T-helper 17 cell (primary cell): ENCODE measurements at places on chromosomes 2 and 18. TPM values are rescaled to one million over a fixed set of nuclear protein-coding genes. Genes with fewer than 3 reads are reported as not detected.

DNA sequence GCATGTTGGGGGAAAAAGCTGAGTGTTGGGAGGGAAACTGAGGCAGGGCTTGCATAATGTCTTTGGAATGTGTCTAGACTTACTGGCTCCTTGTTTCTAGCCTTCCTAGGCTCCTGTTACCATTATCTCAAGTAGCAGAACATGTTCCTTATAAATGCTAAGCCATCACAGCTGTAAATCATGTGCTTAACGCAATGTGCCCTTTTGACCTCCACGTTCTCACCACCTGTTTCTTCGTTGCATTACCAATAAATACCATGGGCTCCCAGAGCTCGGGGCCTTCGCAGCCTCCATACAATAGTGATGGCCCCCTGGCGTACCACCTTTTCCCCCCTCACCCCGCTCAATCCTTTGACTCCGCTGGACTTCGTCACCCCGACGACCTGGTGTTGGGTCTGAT is 54.0 kb upstream of the CWC22 start:
- no peak for DNase-seq

Gene NXPH2
- total RNA-seq = not detected

GRCh38 chr2:178825183-178825582 is 18.0 kb upstream of the TTN start:
- DNase-seq = no peak

DNA sequence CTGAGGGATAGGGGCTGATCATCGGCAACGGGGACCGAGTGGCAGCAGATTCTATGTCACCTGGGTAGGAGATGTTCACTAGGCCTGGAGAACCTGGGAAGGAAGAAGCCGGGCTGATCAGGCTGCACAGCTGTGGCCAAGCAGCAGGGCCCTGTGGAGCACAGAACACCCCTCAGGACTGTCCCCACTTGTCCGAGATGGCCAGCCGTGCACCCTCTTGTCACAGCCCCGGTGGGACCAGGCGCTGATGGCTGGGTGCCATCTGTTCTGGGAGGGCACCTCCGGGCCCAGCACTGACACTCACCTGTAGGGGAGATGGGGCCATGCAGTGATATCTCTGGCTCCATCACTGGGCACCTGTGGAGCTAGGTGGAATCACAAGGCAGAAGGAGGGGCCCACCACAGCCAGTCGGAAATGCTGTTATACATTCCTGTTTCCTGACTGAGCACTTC is 217.9 kb upstream of the RAB6C start:
- DNase-seq = no peak

- no peak for DNase-seq
Observed at GRCh38 chr2:60775048-60775639, 19.1 kb downstream of the PAPOLG start.

Gene ALKAL2
- not detected for total RNA-seq

Gene CYP20A1
- 34.7 TPM for total RNA-seq

- DNase-seq = no peak
Observed at GRCh38 chr2:33425586-33426031, 50.8 kb upstream of the RASGRP3 start.

DNA sequence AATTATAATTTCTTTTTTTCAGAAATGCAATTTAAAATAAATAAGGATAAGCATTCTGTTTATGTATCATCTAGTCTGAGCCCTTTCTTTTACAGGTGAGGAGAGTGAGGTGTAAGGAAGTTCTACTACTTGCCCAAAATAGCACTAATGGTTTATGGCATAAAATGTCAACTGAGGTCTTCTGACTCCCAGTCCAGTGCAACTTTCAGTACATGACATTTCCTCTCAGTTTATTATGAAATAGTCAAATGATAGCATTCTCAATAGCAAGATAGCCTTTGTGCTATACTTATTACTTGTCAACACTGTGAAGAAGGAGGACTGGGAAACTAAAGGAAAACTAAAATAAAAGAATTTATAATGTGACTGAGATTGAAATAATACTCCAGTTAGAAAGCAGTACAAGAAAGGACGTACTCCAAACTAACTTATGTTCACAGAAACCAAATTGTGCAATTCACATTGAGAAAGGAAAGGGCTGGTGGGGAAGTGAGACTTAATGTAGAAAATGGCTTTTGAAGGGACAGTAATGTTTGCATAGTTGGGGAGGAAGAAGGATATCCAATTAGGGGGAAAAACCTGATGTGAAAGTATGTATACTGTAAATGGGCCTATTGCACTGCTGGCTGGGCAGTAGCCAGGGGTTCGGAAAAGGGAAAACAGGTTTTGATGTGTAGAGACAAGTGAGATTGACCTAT is 166.7 kb upstream of the ZEB2 start:
- no peak for DNase-seq

- DNase-seq = no peak
Observed at GRCh38 chr18:22172594-22173049, 3.2 kb downstream of the GATA6 start.

Gene OR6B2
- total RNA-seq = not detected

Gene POLE4
- total RNA-seq = 39.4 TPM

Gene TEKT4
- not detected for total RNA-seq

GRCh38 chr2:141199711-141200110 is 931.1 kb downstream of the LRP1B start:
- DNase-seq = no peak

GRCh38 chr2:183812091-183812490 is 687.8 kb downstream of the NUP35 start:
- DNase-seq = no peak

DNA sequence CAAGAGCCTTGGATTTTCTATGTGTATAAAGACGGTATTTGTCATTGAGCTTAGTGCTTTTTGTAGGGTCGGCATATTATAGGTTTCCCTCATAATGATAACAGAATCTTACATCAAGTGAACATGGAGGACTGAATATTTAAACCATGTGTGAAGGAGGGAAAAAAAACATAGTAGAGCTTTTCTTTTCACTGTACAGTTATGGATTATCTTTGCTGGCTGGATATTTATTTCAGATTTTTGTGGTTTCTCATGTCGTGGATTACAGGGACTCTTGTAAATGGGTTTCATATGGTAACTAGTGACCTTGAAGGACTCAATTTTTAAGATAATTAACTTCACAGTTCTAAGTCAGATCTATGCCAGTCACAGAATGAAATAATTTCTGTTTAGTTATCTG is 330.2 kb upstream of the NRP2 start:
- DNase-seq = no peak

DNA sequence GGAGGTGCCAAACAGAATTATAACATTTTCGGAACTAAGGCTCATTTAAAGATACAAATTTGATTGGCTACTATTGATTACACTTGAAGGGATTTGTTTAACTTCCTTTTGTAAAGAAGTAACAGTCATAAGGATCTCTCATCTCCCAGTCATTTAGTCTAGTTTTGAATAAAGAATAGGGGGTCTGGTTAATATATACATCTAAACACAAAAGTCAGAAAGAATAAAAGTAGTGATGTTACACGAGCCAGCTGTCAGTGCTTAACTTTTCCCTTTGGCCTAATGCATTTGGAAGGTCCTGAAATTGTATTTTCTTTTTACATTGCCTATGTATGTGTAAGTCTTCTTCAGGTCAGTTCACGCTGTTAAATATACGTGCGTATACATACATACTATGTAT is 8.1 kb downstream of the SEPTIN2 start:
- DNase-seq = no peak

GRCh38 chr2:230711224-230711623 is 1.4 kb upstream of the CAB39 start:
- DNase-seq = no peak

GRCh38 chr18:2150566-2150965 is 420.7 kb downstream of the METTL4 start:
- no peak for DNase-seq

DNA sequence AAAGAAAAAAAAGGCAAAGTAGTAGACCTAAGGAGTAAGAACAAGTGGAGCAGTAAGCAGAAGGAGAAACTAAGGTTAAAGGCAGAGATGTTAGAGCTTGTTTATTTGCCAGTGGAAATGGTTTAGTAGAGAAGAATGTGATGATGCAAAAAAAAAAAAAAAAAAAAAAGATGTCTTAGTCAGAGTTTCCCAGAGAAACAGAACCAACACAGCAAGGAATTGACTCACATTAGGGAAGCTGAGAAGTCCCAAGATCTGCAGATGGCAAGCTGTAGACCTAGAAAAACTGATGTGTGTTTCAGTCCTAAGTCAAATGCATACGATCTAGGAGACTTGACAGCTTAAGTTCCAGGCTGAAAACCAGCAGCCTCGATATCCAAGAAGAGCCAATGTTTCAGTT is 1548.8 kb upstream of the LRRTM1 start:
- DNase-seq = no peak

GRCh38 chr2:9945596-9945995 is 5.9 kb upstream of the GRHL1 start:
- DNase-seq = no peak

DNA sequence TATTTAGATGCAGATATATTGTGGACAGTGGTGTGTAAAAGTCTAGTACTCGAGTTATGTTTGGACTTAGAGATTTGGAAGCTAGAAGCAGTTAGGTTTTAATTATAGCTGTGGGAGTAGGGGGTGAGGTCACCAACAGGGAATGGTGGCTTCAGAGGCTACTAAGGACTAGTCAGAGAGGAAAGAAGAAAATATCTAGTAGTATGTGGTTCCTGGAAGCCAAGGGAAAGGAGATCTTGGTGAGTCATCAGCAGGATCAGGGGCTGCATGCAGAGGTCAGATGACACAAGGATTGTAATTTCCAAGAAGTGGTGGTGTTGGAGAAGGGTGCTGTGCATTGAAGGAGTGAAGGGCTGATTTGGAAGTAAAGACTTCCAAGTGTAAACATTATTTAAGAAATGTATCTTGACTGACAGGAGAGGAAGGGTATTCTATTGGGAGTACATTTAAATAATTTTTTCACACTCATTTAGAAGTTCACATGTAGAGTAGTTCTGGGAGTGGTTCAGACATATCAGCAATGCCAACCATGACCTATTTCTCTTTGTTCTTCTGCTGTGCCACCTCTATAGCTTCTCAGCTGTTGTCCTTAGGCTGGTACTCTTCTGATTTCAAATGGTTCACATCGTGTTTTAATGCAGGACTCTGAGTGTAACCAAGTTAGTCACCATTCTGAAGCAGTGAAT is 59.1 kb downstream of the ACSL3 start:
- no peak for DNase-seq
